Adrenal gland (tissue), 19 donors: ENCODE measurements at places on chromosomes 12 and 14.

- no peak for DNase-seq
These were observed 577 bp downstream of the ATG101 start for GRCh38 chr12:52070185-52070925.

DNA sequence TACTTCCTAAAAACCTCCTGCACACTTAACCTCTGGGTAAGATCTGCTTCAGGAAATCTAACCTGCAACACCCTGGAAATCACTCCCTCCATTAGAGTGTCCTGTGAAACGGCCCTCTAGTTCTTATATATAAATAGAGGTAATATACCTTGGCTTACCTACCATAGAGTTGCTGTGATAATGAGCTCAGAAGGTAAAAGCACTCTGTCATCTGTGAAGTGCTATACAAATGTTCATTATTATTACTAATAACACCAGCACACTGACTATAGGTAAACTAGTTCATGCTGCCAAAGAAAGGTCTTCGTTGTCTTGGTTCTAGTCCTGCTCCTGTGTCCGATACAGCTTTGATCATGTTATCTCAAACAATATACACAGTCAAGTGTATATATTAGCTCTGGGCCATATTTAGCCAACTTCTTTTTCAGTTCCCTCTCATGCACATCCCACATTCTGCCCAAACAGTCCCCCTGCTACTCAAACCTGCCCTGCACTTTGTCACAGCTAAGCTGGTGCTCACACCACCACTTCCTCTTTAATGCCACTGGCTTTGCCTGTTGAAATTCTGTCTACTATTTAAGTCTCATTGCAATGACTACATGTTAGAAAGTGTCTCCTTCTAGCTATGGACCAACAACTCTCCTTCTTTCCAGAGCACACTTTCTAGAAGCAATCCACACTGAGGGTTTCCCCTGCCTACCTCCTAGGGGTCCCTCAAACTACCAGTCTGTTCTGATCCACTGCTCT is 5.1 kb downstream of the E2F7 start:
- no peak for DNase-seq

DNA sequence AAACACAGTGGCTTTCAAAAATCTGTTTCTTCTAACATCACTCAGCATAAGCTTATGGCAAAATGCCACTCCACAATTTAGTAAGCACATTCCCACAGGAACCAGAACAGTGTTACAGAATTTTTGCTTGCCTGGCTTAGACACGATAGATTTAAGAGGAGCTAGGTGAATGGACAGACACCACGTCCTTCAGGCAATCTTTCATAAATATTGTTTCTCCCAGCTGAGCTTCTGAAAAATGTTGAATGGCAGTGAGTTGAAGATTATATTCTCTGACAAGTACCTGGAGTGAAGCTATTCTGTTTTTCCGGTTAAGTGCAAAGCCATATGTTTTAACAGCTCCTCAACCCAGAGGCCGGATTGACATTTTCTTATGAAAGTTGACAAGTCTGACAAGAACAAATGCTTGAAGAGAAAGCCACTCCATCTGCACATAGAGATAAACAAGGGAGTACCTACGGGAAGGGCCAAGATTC is 102.0 kb downstream of the FSCB start:
- DNase-seq = no peak

DNA sequence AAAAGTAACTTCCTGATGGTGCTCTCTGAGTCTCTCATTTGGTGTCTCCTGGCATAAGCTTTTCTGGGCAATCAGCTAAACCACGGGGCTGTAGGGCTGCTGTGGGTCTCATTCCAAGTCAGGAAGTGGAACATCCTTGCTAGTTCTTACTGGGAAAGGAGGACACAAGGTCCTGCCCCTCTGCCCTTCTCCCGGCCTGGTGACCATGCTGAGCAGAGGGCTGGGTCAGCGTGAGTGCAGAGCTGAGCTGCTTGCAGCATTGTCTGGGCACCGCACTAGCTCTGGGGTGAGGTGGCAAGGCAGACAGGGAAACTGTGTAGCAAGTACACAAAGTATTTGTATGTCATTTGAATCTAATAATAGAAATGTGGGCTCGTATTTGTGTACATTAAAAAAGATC is 45.0 kb upstream of the ASPG start:
- DNase-seq = no peak

DNA sequence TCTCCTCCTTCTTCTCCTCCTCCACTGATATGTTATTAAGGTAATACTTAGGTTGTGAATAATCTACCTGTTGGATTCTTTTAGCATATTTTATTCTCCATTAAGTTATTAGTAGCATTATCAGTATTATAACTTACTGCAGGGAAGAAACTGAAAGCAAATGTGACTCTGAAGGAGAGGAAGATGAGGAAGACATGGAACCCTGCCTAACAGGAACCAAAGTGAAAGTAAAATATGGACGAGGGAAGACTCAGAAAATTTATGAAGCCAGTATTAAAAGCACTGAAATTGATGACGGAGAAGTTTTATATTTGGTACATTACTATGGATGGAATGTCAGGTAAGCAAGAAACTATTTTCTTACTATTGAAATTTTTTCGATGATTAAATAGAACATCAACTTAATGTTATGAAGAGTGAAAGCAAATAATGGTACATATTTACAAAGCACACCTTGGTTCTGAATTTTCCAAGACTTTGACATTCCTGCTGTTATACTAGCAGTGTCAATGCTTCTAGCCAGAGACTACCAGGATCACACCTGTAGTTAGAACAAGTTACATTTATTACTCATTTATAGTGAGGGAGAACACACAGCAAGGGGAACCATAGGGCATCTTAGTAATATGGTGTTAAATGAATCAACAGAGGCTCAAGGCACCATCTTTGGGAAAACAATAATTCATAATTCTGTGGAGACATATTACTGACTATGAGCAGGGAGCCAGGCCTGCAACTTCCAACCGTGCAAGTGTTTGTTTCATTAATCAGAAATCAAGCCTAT is 42.0 kb upstream of the TOMM20L start:
- no peak for DNase-seq

DNA sequence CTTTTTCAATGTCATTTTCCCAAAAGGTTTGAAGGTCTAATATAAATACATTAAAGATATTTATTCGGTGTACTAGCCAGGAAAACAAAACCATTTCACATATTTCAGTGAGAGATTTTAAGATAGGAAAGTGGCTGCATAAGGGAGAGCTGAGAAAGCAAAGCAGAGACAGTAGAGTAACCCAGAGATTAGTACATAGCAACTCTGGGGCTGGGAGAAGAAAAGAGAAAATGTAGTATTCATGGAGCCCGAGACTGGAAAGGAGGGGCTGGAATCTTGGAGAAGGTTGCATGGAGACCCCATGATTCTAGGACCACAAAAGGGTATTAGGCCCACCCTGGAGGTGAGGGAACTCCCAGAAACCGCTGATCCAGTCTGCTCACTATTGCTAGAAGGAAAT is 236.9 kb downstream of the PAWR start:
- no peak for DNase-seq

- no peak for DNase-seq
These were observed 22.2 kb downstream of the DAD1 start for GRCh38 chr14:22566845-22567244.

DNA sequence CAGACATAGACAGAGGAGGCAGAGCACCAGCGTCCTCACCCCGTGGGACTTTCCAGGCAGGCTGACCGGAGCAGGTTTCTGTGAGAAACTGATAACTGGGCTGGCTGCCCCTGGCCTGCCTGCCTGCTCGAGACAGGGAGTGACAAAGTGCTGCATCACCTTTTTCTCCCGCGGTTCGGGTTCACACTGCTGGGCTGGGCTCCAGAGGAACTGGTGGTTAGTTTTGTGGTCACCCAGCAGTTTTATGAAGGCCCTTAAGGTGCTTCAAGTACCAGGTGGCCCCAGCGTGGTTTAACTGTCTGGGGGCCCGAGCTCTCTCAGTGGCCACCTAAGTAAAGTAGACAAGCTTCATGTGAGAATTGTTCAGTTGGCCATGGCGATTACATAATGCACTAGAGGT is 1073.6 kb downstream of the BCL11B start:
- DNase-seq = no peak

- DNase-seq = no peak
These were observed 297.6 kb downstream of the EGLN3 start for GRCh38 chr14:33653308-33653695.

DNA sequence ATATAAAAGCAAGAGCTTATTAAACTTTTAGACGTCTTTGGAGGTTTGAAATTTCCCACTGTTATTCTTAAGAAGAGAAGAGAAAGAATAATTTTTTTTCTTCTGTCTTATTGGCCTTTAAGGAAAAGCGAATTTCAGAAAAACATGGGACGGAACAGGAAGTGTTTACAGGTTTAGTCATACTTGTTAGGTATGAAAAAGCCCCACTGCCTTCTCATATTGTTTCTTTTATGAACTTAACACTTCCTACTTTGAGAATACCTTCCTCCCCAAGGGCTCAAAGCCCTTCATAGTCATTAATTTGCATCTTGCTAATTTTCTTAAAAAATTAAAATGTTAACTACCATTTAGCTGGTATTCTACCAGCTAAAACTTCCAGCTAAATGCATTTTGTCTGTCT is 82.0 kb downstream of the ETV6 start:
- no peak for DNase-seq

DNA sequence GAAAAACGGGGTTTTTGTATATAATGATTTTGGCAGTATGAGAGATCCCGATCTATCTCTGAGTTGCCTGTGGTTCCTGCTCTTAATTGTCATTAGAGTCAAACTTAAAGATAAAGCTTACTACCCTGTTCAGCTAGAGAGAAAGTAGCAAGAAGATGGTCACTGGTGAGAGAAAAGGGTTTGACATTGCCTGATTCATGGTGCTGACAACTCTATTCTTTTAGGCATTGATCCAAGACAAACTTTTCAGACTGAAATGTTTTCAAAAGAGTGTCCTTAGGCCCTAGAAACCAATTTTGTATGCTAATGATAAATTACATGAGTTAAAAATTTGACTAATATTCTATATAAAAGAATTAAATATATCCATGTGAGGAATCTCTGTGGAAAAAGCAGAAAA is 35.1 kb downstream of the PELI2 start:
- DNase-seq = no peak

DNA sequence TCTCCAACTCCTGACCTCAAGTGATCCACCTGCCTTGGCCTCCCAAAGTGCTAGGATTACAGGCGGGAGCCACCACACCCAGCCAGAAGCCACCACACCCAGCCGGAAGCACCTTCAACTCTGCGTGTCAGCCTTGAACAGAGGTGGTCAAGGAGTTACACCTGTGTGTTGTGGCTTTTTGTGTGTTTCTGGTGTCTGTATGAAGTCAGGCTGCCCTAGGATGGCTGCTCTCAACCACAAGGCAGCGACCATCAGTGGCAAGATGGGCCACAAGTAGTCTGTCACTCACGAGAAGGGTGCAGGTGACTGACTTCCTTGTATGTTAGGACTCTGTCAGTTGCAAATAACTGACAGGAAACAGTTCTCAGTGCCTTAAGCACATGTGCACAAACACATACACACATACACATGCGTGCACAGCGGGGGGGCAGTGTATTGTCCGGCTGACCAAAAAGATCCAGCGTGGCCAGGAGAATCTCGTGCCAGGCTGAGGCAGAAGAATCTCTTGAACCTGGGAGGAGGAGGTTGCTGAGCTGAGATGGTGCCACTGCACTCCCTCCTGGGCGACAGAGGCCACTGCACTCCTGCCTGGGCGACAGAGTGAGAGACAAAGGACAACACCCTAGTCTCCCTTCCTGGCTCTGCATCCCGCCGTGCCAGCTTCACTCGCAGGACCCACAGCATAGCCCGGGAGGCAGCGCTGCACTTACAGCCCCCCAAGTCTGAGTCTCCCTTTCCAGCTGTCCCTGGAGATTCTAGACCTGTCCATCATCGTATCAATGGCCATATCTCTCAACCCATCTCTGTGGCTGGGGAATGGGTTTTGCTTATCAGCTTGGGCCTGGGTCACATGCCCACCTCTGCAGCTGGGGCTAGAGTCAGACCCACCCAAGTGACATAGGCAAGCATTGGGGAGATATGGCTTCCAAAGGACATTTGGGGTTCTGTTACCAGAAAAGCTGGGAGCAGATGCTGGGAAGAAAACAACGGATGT is 13.7 kb downstream of the P2RX4 start:
- no peak for DNase-seq

GRCh38 chr14:99003646-99004045 is 268.4 kb downstream of the BCL11B start:
- DNase-seq = no peak

DNA sequence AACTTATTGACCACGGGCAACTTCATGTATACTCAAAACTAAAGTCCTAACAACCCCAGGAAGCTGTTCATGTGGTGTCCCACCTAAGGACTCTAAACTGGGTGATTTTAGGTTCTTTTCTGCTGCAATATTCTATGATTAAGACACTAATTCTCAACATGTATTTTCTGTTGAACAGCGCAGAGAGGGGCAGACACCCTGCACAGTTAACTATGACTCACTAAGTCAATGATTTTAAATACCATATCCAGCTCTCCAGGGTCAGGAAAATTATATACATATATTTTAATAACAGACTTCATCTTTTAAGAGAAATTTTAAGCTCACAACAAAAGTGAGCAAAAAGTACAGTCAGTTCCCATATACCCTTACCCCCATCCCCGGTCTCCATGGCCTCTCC is 85.0 kb downstream of the FOXN3 start:
- DNase-seq = no peak

GRCh38 chr14:96442355-96442754 is 50.4 kb downstream of the AK7 start:
- no peak for DNase-seq

- DNase-seq = no peak
These were observed 102.2 kb downstream of the PAH start for GRCh38 chr12:102814691-102815367.

GRCh38 chr12:130195776-130196175 is 33.5 kb downstream of the FZD10 start:
- DNase-seq = no peak

GRCh38 chr12:91890742-91891141 is 254.9 kb downstream of the BTG1 start:
- DNase-seq = no peak

GRCh38 chr12:3662521-3662921 is 90.4 kb downstream of the CRACR2A start:
- no peak for DNase-seq

DNA sequence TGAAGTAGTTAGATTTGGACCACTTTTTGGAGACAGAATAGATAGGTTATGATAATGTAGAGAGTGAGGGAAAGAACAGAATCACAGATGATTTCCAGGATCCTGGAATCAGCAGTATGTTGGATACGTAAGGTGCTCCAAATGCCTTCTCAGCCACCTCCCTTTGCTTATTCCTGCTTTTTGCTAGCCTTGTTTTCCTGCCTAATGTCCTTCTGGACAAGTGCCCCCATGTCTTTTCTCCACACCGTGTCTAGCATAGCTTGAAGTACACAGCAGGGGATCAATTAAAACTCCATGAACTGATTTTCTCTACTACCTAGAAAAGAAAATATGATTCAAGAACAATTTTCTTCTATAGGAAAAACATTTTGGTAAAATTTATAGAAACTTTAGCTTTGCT is 144.0 kb downstream of the SYT1 start:
- DNase-seq = no peak

GRCh38 chr12:95590775-95591174 is 39.5 kb upstream of the USP44 start:
- no peak for DNase-seq

GRCh38 chr14:24093901-24094840 is at the start of gene PCK2:
PCK2 (plus strand) TSS chr14:24094311; CDS start chr14:24094406, 95 bp downstream.
- peak; percentile 95 for DNase-seq

- no peak for DNase-seq
These were observed 134.7 kb downstream of the GPR135 start for GRCh38 chr14:59330455-59330854.
